NCI-H748 treated with DMSO at 0.1 percent for 48 hours (cell line): ENCODE measurements at places on chromosomes 5 and 9.

- DNase-seq, result no peak
These were observed 96.2 kb downstream of the CCDC192 start for GRCh38 chr5:127799293-127799905.

DNA sequence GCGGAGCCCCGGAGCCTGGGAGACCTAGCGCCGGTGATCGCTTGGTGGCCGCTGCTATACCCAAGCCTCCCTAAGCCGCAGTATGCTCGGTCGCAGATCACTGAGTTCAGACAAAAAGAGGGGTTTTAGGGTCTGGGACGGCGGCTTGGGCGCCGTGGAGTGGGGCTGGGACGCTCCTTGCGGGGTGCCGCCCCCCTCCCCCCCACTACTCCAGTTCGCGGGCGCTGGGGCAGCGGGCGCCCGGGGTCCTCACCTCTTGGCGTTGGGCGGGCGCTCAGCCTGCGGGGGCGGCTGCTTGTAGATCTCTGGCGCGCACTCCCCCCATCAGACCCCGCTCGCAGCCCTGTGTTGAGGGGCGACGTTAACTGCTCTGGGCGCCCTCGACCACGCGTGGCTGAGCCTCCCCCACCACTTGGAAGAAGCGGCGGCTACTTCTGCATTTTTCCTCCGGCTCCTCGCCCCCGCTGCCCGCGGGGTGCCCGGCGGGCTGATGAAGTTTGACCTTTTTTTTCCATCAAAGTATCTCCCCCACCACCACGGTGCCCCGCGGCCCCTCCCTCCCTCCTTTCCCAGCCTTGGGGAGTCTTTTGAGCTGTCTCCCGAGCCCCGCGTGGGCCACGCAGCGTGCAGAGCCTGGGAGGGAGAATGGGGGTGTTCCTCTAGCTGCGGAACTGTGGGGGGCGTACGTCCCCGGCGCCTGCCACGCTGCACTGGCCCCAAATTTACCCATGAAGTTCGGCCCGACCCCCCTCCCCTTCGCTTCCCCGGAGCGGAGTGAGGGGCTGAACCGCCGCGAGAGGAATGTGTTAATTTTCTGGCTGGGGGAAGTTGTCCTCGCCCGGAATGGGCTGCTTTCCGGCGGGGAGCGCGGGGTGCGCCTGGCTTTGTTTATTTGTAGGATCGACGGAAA lies 1.2 kb downstream of the CXXC5 start:
- DNase-seq, result no peak

- DNase-seq, result no peak
These were observed 20.0 kb downstream of the ZNF366 start for GRCh38 chr5:72487177-72487576.

GRCh38 chr5:72508241-72509170 lies 1.3 kb upstream of the ZNF366 start:
- DNase-seq, result no peak

DNA sequence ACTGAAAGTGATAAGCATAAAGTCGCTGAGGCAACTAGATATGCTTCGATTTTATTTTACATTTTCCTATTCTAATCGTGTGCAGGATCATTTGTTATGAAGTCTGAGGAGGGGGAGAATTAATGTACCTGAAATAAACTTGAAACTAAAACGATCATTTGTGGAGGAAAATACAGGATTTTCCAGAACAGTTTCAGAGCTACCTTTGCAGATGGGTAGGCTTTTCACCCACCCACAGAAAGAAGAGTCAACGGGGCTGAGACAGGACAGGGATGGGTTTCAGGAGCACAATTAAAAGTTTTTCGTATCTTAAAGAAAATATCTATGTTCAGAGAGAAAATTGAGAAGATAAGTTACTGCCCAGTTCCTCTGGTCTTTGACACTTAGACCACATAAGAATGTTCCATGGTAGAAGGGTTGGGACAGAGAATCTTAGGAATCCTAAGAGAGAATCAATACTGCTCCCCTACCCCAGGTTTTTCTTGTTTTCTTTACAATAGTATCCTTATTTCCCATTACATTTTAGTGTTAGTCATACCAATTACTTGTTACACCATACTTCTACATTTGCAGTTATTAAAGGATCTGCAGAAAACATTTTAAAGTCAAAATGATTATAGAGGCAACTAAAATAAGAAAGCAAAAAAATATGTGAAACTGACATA lies 211.4 kb downstream of the DEPDC1B start:
- DNase-seq, result no peak
